ENCODE measurements at places on chromosomes 4 and X. TPM values are rescaled to one million over a fixed set of nuclear protein-coding genes. Genes with fewer than 3 reads are reported as not detected.

The XK gene
- total RNA-seq: 0.17 TPM

The KIAA1210 gene
- not detected for total RNA-seq

- no peak for DNase-seq
- no peaks in the 10 kb centered on the region for H3K4me1 ChIP-seq
- H3K27me3 ChIP-seq: no peaks in the 10 kb centered on the region
- no peak overlapping the region for H3K4me3 ChIP-seq
Measured at GRCh38 chr4:165386328-165386727, 7.5 kb downstream of the CPE start.

- no peaks in the 10 kb centered on the region for H3K36me3 ChIP-seq
- H3K27ac ChIP-seq: no peak overlapping the region
- no peak for DNase-seq
- no peaks in the 10 kb centered on the region for H3K27me3 ChIP-seq
Measured at GRCh38 chr4:151158979-151159378, 59.6 kb downstream of the RPS3A start.

DNA sequence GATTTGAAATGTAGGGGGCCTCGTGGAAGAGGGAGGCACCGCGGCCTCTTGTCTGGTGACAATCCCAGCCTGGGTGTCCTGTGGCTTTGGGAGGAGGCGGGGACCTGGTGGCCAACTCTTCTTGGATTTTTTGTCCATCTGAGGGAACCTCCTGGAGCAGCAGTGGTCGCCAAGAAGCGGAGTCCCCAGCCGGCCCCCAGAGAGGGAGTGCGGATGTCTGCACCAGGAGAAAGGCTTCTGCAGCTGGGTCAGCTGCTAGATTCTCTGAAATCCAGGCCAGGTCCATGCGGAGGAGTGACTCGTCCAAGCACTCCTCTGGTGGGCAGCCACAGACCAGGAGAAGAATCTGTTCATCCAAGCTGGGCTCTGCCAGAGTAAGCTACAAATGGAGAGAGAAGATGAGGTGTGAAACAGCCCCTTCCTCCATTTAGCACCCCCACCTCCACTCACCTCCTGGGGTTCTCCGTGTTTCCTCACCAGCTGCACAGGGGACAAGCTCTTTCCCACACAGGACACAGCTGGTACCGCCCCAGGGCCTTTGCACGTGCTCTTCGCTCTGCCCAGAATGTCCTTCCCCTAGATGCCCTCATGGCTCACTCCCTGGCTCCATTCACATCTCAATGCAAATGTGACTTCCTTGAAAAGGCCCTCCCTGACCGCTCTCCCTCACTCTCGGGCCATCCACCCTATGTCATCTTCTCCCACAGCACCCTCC, 27.6 kb downstream of the C4orf50 start:
- no peak overlapping the region for H3K27ac ChIP-seq
- no peak overlapping the region for H3K4me3 ChIP-seq
- DNase-seq: no peak
- H3K27me3 ChIP-seq: no peaks in the 10 kb centered on the region
- no peaks in the 10 kb centered on the region for H3K36me3 ChIP-seq
- no peaks in the 10 kb centered on the region for H3K4me1 ChIP-seq

The ZNF157 gene
- 0.17 TPM for total RNA-seq

The AKAP14 gene
- not detected for total RNA-seq

DNA sequence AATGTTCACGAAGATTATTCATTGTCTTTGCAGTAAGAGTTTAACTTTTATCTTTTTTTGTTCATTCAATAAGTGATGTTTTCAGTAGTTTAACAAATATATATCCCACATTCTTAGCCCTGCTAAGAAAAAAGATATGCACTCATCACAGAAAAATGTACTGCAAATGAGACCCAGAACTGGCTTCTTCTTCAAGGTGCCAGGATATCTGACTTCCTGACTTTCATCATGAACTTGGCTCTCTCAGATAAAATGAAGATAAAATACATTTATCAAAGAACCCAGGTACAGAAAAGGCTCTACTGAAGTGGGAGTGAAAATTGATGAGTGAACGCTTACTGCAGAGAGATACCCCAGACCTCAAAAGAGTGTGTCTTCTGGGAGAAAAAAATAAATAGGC, 177.8 kb upstream of the DKK2 start:
- no peaks in the 10 kb centered on the region for H3K27me3 ChIP-seq
- H3K36me3 ChIP-seq: no peaks in the 10 kb centered on the region
- no peak for DNase-seq
- no peaks in the 10 kb centered on the region for H3K4me1 ChIP-seq

GRCh38 chr4:185019456-185020292, 1.4 kb downstream of the HELT start:
- H3K4me3 ChIP-seq: no peak overlapping the region
- H3K27ac ChIP-seq: no peak overlapping the region
- peaks cover 46% of the 10 kb centered on the region for H3K27me3 ChIP-seq

GRCh38 chr4:143397887-143398286, 61.2 kb downstream of the GAB1 start:
- H3K36me3 ChIP-seq: no peaks in the 10 kb centered on the region
- H3K27me3 ChIP-seq: no peaks in the 10 kb centered on the region
- DNase-seq: peak; percentile 28
- no peak overlapping the region for H3K4me3 ChIP-seq
- peak overlapping the region; percentile 81 for H3K27ac ChIP-seq

DNA sequence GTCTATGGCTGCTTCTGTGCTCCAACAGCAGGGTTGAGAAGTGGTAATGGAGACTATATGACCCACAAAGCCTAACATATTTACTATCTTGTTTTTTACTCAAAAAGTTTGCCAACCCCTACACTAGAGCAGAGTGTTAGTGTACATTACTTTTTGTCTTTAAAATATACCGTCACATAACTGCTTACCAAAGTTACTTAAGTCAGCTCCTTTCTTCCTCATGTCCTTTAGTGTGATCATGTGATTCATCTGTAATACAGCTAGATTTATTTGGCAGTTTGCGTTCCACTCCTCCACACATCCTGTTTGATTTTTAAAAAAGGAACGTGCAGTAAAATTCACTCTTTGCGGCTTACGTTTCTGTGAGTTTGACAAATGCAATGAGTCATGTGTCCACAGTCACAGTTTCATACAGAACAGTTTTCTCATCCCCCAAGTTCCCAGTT, 162.4 kb upstream of the GPRIN3 start:
- no peaks in the 10 kb centered on the region for H3K27me3 ChIP-seq
- H3K36me3 ChIP-seq: no peaks in the 10 kb centered on the region
- H3K27ac ChIP-seq: peak overlapping the region; percentile 75
- peaks cover 5% of the 10 kb centered on the region for H3K4me1 ChIP-seq

The GJB1 gene
- total RNA-seq: not detected

DNA sequence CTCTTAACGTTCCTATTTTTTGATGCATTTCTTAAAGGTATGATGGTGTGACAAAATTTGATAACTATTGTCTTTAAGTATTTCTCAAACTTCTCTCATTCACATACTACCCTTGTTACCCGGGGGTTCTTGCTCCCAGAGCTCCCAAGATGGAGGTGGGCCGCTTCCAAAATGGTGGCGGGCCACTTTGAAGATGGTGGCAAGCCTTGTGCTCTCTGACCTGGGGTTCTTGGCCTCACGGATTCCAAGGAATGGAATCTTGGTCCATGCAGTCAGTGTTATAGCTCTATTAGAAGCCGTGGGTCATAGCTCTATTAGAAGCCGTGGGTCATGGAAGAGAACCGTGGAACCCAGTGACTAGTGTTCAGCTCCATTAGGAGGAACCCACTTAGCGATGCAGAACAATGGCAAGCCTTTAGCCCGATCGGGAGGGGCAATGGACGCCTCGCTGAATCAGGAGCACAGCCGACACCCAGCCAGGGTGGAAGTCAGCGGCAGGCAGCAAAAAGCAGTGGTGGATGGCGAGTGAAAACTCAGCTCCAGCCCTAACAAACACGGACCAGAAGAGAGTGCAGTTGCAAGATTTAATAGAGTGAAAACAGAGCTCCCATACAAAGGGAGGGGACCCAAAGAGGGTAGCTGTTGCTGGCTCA, 403.4 kb downstream of the MAPK10 start:
- DNase-seq: no peak
- no peak overlapping the region for H3K27ac ChIP-seq
- no peaks in the 10 kb centered on the region for H3K36me3 ChIP-seq
- no peak overlapping the region for H3K4me3 ChIP-seq
- no peaks in the 10 kb centered on the region for H3K27me3 ChIP-seq

DNA sequence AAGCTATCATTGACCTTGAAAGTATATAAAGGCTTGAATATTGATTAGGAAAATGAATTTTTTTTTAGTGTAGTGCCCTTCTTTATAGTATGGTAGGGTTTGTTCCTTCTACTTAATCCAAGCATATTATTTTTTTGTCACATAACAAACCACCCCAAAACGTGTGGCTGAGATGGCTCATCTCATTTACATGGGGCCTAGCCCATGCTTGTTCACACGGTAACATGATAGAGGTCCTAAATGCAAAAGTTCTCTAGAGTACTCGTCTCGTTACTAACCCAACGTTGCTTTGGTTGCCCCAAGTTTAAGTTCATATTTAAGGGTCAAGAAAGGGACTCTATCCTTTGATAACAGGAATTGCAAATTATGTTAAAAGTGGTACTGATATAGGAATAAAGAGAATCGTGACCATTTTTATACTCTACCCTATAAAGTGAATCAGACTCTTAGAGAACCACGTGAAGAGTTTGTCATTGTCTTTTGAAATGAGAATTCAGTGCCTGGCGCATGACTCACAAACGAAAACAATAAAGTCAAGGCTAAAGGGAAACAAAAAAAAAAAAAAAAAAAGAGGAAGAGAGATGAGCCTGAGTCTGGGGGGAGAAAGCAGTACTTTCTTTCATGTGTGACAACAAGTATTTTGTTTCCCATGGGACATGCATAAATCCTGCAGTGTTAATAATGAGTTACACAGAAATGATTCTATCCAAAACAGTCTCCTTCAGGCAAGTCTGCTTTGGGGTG, 402.8 kb upstream of the NWD2 start:
- H3K27ac ChIP-seq: no peak overlapping the region
- no peaks in the 10 kb centered on the region for H3K4me1 ChIP-seq
- no peaks in the 10 kb centered on the region for H3K27me3 ChIP-seq
- H3K4me3 ChIP-seq: no peak overlapping the region
- peak; percentile 35 for DNase-seq
- no peaks in the 10 kb centered on the region for H3K36me3 ChIP-seq

GRCh38 chr4:40845154-40845835, 95.5 kb downstream of the NSUN7 start:
- DNase-seq: no peak
- no peaks in the 10 kb centered on the region for H3K27me3 ChIP-seq
- no peak overlapping the region for H3K27ac ChIP-seq
- H3K4me3 ChIP-seq: no peak overlapping the region
- no peaks in the 10 kb centered on the region for H3K4me1 ChIP-seq

GRCh38 chrX:36581030-36581429, 427.1 kb upstream of the FAM47C start:
- H3K36me3 ChIP-seq: no peaks in the 10 kb centered on the region
- no peaks in the 10 kb centered on the region for H3K27me3 ChIP-seq
- H3K4me3 ChIP-seq: no peak overlapping the region
- no peak for DNase-seq

DNA sequence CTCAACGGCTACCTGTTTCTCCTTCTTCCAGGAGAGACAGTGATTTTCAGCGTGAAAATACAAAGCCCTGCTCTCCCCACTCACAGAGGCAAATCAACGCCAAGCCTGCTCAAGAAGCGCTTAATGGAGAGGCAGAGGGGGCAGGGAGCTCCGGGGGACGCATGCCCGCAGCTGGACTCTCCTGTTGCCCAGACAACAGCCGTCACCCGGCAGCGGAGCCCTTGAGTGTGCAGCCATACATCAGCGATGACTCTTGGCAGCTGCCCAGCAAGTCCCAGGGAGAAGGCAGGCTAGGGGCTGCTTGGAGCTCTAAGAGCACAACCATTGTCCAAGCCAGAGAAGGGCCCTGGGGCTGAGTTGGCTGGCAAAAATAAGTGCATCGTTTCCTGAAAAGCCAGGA, 71.0 kb upstream of the AFAP1 start:
- H3K27me3 ChIP-seq: peaks cover 12% of the 10 kb centered on the region
- no peaks in the 10 kb centered on the region for H3K4me1 ChIP-seq
- peak; percentile 74 for DNase-seq
- H3K4me3 ChIP-seq: no peak overlapping the region
- no peak overlapping the region for H3K27ac ChIP-seq
- no peaks in the 10 kb centered on the region for H3K36me3 ChIP-seq

GRCh38 chr4:127364397-127364796, 268.4 kb upstream of the INTU start:
- no peak overlapping the region for H3K27ac ChIP-seq
- H3K27me3 ChIP-seq: no peaks in the 10 kb centered on the region
- H3K4me3 ChIP-seq: no peak overlapping the region
- H3K4me1 ChIP-seq: no peaks in the 10 kb centered on the region
- no peak for DNase-seq

- H3K36me3 ChIP-seq: peaks cover 6% of the 10 kb centered on the region
- peak overlapping the region; percentile 57 for H3K27ac ChIP-seq
- H3K4me1 ChIP-seq: peaks cover 10% of the 10 kb centered on the region
- no peaks in the 10 kb centered on the region for H3K27me3 ChIP-seq
- H3K4me3 ChIP-seq: no peak overlapping the region
- DNase-seq: peak; percentile 70
Measured at GRCh38 chrX:136202889-136203288, 48.3 kb downstream of the MAP7D3 start.

The HHIP gene
- under 0.01 TPM for total RNA-seq

All from fibroblast of lung (primary cell).